ENCODE measurements at places on chromosomes 2 and 18.

DNA sequence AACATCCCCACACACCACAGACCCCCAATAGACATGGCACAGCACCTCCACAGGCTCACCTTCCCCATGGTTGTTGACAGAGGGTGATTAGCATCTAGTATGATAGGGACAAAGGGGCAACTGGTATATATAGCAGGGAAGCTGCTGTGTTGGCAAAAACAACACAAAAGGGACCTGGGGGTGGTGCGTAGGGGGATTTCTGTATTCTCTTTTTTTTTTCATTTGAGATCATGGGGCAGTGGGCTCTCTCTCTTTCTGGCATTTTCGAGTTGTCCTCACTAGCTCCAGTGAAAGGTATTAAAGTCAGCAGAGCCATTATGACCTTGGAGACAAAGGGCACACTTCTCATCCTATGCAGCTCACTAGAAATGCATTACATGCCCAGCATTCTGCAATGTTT is at the start of gene CRYGA:
TSS of gene CRYGA (minus strand) at position 101 of the 400 bp plus-strand sequence. CDS start at position 68, 33 bp downstream.
- no peak for DNase-seq

- DNase-seq: no peak
These were observed 125.0 kb downstream of the SPHKAP start for GRCh38 chr2:228056293-228057097.

DNA sequence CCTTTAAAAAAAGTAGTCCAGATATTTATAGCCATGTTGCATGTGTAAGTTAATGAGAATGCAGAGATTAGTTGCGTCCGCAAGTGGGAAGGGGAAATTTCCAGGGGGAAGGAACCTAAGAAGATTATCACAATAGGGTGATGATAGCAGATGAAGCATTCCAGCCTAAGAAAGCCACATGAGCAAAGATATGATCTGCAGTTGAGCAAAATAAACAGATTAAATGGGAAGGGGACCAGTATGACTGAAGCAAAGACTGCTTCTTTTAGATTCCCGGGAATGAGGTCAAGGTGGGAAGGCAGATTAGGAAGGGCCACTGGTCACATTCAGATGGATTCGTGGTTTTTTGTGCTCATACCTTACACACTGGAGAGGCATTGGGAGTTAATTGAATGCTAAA is 154.6 kb upstream of the CDH2 start:
- no peak for DNase-seq

GRCh38 chr2:159515441-159515840 is 100.9 kb downstream of the BAZ2B start:
- DNase-seq: no peak

DNA sequence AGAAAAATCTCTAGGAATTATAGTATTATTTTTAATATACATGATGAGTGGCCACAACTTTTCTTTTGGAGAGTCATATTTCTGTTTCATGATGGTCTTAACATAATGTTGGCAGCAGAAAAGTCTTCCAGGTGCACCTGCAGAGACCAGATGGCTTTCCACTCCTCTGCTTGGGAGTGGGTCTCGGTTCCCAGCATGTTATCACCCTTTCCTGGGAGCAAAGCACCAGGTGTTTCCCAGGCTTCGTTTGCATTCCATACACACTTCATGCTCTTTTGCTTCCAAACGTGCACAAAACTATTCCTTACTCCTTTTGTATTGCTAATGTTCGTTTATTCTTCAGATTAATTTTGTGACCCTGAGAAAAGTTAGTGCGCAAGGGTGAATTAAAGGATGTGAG is 305.2 kb downstream of the CDH2 start:
- no peak for DNase-seq

DNA sequence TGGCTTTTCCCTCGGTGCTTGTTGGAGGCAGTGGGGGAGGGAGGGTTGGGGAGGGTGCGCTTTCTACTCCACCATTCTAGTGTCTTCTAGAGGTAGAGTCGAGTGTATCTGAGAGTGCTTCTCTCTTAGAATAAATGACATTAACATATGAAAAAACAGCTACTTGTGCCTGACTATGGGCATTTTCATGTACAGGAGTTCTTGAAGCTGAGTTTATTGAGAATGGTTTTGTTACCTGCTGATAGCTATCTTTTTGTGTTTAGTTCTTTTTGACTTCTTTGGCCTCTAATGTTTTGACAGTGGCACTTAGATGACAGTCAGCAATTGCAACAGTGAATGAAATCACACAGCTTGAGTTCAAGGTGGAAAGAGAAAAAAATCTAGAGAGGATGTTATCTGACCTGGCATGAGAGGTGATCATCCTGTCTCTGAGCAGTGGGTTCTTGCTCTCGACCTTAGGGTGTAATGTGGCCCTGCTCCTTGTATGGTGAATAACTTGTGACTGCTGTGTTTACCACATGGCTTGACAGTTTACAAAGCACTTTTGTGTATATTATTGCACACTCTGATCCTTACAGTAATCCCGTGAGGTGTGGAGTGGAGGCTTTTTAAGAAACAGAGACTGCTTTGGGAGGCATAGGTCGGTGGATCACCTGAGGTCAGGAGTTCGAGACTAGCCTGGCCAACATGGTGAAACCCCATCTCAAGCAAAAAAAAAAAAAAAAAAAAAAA is 86.7 kb downstream of the AGAP1 start:
- DNase-seq: no peak

GRCh38 chr2:30146337-30147195 is at the start of gene YPEL5:
Gene YPEL5 (plus strand): TSS chr2:30147007. CDS start chr2:30156652, 9,645 bp downstream.
- DNase-seq: peak; percentile 100

DNA sequence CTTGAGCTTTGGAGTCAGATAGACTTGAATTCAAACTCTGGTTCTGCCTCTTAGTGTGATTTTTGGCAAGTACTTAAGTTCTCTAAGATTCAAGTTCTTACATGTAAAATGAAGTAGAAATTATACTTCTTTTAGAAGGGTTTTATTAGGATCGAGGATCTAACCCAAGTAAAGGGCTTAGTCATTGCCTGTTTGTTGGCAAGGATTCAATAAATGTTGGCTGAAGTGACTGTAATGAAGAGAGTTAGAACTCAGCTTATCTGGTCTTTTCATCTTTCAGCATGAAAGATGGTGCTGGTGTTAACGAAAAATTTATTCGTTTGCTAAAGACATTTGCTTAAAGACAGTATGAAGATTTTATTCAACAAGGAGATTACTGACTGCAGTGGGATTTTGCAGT is 315.9 kb upstream of the THUMPD2 start:
- no peak for DNase-seq

- peak; percentile 4 for DNase-seq
These were observed 323.9 kb downstream of the XIRP2 start for GRCh38 chr2:167212014-167212648.

DNA sequence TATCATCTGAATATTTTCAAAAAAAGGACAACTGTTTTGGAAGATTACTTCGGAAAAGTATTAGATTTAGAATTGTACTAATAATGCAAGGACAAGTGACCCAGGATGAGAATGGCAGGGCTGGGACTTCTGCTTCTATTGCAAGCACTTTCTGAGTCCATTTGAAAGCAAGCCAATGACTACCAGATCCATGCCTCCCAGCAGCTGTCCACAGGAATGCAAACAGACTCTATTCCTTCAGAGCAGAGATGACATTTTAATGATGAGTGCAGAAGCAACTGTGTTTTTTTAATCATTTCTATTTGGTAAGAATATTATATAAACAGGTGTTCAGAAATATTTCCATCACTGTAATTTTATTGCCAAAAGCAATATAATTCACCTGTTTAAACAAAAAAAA is 456.7 kb downstream of the SOX11 start:
- no peak for DNase-seq

GRCh38 chr18:23422751-23423418 is 30.2 kb upstream of the RIOK3 start:
- peak; percentile 43 for DNase-seq
